ENCODE measurements at places on chromosomes 3 and 15.

GRCh38 chr3:24184528-24185176, 239.6 kb downstream of the NR1D2 start:
- DNase-seq, result no peak

DNA sequence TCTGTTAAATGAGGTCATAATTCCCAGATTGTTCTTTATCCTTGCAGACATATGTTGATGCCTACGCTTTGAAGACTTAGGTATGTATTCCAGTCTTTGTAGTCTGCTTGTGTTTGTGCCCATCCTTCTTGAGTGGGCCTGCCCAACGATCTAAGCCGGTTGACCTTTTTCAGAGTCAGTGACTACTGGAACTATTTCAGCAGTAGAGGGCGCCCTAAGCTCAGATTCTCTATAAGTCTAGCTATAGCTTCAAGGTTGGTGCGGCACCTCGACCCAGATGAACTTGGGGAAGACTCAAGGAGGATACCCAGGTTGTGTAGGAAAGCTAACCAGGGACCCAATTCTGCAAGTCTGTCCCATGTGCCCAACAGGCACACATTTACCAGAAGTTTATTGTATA, 228.8 kb upstream of the PPP2R3A start:
- no peak for DNase-seq

DNA sequence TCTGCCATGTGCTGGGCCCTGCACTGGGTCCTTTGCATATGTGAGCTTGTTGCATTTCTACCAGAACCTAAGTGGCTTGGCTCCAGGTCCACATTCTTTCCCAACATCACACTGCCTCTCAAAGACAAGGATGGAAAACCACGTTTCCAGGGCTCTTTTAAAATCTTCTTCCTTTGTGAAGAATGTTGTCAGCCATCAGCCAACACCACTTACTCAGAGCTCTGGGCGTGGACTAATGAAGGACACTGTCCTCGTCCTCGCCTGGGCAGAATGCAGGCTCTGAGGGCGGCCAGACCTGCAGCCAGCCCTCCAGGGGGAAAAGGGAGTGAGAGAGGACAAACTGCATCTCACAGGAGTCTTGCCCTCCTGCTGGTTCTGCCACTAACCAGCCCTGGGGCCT, 49.7 kb downstream of the MAGEF1 start:
- no peak for DNase-seq

- no peak for DNase-seq
These were observed 30.3 kb upstream of the ESYT3 start for GRCh38 chr3:138404121-138404520.

DNA sequence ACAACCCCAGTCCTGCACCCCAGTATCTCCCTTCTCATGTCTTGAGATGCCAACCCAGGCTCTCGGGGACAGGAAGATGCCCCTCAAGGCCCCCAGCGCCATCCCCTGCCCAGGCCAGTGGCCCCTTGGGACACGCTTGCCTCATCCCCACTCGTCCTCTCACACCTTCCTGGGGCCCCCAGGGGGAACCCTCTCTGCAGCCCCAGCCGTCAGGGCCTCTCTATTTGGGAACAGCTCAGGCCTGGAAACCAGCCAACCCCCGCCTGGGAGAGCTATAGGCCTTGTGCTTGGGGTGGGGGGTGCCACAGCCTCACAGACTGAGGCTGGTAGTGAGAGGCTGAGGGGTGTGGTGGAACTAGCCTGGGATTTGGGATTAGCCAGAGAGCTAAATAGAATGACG, 7.8 kb downstream of the LINGO1 start:
- DNase-seq, result no peak

DNA sequence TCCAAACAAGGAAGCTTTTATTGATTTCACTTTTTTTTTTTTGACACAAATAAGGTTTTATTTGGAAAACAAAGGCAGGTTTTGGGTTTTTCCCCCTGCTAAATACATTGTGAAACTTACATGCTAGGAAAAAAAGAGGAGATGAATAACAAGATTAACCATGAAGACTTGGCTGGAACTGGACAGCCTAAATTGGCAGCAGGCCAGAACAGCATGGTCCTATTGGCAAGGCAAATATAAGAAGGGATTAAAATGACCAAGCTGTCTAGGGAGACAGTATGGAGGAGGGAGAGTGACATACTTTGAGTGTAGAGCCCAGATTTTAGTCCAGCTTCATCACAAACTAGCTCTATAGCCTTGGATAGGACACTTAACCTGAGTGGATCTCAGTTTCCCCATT, 63.9 kb upstream of the BBX start:
- DNase-seq, result no peak

- DNase-seq, result no peak
These were observed 76.9 kb upstream of the STXBP5L start for GRCh38 chr3:120831066-120831465.

DNA sequence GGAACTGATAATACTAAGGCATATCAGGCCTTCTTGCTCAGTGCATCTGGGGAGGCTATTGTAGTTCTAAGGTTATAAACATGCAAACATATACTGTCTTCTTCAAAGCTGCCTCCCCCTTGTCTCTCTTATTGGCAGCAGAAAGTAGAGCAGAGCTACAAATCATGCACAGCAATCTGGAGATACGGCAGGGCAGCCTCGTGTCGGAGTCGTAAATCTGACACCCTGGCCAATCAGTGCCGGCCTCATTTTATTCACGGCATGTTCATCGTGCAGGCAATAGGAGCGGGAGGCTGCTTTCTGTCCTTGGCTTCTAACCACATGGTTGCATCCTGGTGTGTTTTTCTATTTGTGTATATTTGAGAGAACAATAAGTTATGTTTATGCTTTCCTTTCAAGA, 300.2 kb upstream of the CNTN6 start:
- DNase-seq, result no peak

DNA sequence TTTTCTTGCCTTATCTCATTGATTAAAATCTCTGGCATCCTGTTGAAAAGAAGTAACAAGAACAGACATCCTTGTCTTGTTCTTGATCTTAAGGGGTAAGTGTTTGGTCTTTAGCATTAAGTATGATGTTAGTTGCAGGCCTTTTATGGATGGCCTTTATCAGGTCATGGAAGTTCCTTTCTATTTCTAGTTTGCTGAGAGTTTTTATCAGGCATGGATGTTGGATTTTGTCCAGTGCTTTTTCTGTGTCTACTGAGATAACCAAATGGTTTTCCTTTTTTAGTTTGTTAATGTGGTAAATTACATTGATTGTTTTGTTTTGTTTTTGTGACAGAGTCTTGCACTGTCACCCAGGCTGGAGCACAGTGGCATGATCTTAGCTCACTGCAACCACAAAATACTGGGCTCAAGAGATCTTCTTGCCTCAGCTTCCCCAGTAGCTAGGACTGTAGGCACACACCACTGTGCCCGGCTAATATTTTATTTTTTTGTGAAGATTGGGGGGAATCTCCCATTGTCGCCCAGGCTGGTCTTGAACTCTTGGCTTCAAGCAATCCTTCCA, 26.3 kb downstream of the MRAS start:
- DNase-seq, result no peak

DNA sequence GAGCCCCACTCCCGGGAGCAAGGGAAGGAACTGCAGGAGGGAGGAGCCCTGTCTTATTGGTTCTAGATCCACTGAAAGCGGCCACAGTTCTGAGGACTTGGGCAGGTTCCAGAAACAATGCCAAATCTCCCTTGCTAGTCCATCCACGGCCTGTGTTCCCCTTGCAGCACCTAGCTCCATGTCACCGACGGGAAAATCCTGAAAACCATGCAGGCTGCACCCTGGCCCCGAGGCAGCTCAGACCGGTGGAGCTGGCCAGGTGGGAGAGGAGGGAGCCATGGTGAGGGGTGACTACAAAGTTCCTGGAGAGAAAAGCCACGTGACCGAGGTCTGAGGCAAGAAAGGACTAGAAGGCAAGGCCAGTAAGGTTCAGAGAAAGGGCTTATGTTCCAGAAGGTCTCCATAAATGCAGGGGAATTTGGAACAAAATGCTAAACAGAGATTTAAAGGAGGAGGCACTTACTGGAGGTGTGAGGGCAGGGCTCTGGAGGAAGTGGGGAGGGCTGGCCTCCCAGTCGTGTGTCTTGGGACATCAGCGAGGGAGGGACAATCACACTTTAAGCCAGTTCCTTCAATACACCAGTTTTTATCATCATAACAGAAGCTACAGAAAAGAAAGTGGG, 5.4 kb downstream of the MGLL start:
- no peak for DNase-seq

DNA sequence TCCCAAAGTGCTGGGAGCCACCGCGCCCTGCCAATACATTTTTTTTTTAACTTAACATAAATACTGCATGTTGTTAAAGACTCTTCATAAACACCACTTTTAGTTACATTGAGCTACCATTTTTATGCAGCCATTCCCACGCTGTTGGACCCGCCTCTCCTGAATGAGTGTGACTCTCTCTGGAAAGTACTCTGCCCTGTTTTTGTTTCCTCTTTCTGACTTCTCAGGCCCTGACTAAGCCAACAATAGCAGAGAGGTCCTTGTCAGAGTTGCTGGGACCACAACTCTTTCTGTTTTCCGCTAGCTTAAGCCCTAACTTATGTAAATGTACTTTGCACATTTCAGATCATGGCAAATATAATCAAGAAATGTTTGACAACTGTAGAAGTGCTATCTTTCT, 35.2 kb downstream of the PARP15 start:
- DNase-seq, result no peak

GRCh38 chr3:127717357-127718244, 44.8 kb downstream of the ABTB1 start:
- DNase-seq, result peak; percentile 80

DNA sequence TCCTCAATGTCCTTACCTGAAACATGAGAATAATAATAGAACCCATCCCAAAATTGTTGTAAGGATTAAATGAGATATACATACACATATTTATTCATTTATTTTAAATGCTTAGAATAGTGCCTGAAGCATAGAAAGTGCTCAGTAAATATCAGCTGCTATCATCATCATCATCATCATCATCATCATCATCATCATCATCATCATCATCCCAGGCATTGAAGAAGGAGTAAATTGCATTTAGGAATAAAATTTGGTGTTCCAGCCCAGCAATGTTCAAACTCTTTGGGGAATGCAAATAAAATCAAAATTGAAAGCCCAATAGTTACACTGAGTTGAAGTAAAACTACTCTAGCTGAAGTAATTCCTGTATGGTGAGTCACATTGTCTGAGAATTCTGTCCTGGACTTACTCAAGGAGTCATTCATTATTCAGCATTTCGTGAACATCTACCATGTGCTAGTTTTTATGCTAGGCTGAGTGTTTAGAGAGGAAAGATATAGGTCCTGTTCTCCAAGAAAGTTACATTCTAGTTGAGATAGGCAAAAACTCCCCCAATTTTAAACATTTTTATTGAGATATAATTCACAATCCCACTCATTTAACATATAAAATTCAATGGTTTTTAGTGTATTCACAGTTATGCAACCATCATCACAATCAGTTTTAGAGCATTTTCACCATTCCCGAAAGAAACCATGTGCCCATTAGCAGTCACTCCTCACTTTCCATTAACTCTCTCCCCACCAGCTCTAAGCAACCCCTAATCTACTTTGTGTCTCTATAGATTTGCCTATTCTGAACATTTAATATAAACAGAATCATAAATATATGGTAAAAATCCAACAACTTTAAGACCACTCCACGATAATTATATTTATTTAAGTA, 107.2 kb downstream of the FRMD5 start:
- DNase-seq, result peak; percentile 60

DNA sequence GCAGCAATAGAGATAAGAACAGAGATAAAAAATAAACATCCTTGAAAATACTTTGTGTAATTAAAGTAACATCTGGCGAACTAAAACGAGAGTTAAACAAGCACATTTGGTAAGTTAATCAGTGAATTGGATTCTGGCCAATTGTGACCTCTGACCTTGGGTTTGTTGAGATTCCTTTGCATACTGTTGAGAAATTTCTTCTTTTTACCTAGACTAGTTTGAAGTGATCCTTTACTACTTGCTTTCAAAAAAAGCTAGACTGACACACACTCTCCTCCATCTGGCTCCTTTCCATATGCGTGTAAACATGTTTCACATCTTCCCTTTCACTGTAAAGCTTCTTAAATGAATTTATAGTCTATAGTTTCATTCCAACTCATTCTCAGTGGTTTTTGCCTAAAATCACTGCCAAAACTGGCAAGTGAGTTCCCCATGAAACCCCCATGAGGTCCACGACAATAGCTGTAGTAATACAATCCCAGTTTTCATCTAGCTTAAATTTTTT, 17.3 kb upstream of the GBE1 start:
- DNase-seq, result peak; percentile 61

DNA sequence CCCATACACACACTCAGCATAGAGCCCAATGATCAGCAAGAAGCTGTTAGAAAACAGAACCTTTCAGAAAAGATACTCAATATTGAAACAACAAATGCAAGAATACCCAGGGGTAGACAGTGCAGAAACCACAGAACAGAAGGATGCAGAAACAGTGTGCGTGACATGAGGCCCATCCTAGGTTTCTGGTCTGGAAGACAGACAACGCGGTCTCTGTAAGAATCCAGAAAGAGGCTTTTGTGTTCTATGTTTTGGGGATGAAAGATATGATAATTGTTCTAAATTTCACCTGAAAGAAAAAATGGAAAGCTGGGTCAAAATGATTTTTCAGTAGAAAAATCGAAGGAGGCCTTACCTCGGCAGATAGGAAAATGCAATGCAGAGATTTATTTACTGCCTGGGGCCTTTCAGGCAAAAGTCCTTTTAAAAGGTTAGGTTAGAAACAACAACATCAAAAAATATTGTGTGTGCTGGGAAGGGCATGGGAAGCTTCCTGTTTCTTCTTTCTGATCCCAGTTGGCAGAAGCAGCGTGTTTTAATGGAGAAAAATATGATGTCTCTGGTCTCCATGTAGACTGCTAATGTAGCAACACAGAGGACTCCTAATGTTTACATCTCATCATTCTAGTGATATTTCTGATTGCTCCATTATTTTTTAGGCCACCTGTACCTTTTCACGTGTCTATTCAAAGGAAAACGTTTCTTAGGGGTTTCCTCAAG, 17.0 kb downstream of the SYNM start:
- no peak for DNase-seq

- peak; percentile 71 for DNase-seq
These were observed 364.0 kb upstream of the RBMS3 start for GRCh38 chr3:28916713-28917499.

GRCh38 chr3:38264779-38265178, 833 bp upstream of the SLC22A13 start:
- no peak for DNase-seq

- no peak for DNase-seq
These were observed 58.1 kb upstream of the MEF2A start for GRCh38 chr15:99507504-99508310.

- no peak for DNase-seq
These were observed 8.3 kb upstream of the UBE2E1 start for GRCh38 chr3:23797491-23797890.

Data from fibroblast of gingiva (primary cell).